ENCODE measurements at places on chromosomes 4 and X.

DNA sequence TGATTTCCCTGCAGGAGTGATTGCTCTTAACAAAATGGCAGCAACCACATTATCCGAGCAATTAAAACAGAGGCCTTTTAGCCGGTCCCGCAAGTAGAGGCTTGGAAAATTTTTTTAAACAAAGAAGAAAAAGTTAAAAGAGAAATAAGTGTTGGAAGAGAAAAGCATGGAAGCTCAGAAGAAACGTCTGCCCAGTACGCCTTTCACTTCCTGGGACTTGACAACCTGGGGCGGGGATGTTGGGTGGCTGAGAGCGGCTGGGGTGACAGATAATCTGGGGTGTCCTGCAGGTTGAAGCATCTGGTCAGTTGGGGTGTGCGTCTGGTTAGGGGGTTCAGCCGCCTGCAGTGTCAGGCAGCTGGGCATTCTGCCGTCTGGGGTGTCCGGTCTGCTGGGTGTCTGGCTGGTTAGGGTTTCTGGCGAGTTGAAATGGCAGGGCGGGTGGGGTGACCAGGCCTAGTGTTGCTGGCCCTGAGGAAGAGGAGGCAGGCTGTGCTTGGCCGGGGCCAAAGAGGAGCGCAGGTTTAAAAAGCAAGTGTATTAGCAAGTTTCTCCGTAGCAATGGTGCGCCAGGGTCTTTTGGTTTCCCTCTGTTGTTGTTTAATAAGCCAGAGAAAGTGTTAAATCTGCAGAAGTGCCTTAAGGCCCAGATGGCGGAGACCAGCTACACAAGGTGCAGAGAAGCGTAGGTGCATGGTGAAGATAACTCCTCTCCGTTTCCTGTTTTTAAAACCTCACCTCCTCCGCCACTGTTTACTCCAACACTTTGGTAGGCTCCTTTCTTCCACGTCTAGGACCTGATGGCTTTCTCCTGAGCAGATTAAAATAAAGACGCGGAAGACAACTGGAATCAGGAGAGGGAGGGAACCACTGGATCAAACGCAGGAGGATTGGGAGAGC is 5.6 kb downstream of the HAND2 start:
- DNase-seq, result no peak

DNA sequence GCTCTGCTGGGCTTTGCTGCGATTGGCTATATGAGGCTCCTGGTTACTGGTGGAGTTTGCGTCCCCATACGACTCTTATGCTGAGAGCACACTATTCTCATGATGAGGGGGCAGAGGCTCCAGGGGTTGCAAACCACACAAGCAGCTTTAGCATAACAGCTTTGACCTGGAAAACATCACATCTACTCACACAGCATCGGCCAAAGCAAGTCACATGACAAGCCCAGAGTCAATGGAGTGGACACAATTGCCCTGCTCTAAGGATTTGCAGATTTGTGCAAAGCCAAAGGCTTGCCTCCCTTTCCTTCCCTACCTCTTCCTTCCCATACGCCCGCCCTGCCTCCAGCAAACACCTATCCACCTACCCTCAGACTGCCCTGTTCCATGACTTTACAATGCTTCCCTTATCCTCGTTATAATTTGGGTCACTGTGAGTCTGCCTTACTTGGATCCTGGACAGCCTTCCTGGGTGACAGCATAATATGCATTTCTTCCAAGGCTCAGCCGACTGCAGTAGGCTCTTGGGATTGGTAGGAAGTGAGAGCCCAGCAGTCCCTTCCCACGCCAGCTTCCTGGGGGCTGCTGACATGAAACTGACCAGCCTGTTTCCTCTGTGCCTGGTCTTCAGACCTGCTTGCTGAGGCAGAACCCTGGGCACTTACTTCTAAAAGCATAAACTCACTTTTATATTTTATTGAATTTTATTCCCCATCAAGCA is 208.2 kb upstream of the PSAPL1 start:
- no peak for DNase-seq

GRCh38 chrX:25650216-25650820 is 487.8 kb upstream of the MAGEB18 start:
- DNase-seq, result no peak

DNA sequence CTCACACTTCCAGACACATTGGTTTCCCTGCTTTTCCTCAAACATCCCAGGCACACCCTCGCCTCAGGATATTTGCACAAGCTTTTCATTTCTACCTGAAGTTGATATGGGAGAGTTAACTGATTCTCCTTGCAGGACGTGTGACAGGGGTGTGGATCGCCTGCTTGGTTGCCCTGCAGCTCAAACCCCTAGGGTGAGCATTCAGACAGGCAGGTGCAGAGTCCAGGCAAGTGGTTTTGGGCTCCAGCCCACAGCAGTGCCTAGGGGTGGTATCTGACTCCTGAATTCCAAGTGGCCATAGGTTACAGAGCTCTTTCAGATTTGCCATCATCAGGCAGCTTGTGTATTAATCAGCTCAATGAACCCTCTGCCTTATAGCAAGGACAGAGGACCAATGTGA is 1104.2 kb upstream of the IGFBP7 start:
- no peak for DNase-seq

GRCh38 chr4:17265139-17265538 is 246.8 kb downstream of the QDPR start:
- no peak for DNase-seq

DNA sequence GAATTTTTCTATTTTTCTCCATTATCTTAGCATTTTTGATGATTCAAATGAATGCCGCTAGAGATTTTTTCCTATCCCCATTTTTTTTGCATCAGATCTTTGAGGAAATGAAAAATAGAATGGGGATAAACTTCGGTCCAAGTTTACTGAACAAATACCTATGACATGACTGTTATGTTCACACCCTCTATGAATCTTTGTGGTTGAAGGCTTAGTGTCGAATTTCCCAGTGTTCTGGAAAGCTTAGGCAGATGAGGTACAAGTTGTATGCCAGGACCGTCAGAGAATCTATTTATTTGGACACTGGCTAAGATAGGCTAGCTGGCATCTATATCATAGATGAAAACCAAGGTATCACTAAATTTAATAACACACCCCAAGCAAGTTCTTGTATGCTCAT is 123.4 kb downstream of the SPCS3 start:
- DNase-seq, result no peak

Data from D341Med (cell line).